ENCODE measurements at places on chromosomes 2 and 18. TPM values are rescaled to one million over a fixed set of nuclear protein-coding genes. Genes with fewer than 3 reads are reported as not detected.
A peak's percentile ranks its signal among the peaks of the same experiment; 100 is the strongest.

Gene NIFK
- 34.8 TPM for total RNA-seq

Gene SALL3
- total RNA-seq: not detected

Gene ARHGAP28
- total RNA-seq: 7.5 TPM

DNA sequence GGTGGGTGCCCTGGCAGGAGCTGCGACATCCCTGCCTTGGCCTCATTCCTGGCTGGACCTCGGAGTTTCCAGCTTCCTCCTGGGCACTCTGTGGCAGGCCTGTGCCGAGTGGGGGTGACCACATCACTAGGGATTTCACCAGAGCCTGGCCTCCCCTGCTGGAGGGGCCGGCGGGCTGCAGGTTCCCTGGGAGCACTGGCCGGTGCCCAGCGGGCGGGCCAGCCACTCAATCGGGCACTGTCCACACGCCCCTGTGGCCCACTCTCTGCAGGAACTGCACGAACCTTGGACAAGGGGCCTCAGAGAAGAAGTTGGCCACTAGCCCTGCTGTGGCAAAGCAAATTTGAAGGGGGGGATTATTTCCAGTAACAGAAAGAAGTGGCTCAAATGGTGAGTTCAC, 110.7 kb upstream of the APCDD1 start:
- no peak overlapping the region for H3K27ac ChIP-seq
- no peaks in the 10 kb centered on the region for H3K27me3 ChIP-seq
- H3K4me3 ChIP-seq: no peak overlapping the region
- H3K4me1 ChIP-seq: no peaks in the 10 kb centered on the region

GRCh38 chr18:44883671-44884070, 203.0 kb downstream of the SETBP1 start:
- H3K4me3 ChIP-seq: no peak overlapping the region
- no peaks in the 10 kb centered on the region for H3K27me3 ChIP-seq
- no peak for DNase-seq
- no peaks in the 10 kb centered on the region for H3K36me3 ChIP-seq
- H3K4me1 ChIP-seq: no peaks in the 10 kb centered on the region

- H3K36me3 ChIP-seq: no peaks in the 10 kb centered on the region
- no peak overlapping the region for H3K27ac ChIP-seq
- H3K4me3 ChIP-seq: no peak overlapping the region
- DNase-seq: no peak
These were observed 300.6 kb downstream of the EIPR1 start for GRCh38 chr2:3076848-3077642.

DNA sequence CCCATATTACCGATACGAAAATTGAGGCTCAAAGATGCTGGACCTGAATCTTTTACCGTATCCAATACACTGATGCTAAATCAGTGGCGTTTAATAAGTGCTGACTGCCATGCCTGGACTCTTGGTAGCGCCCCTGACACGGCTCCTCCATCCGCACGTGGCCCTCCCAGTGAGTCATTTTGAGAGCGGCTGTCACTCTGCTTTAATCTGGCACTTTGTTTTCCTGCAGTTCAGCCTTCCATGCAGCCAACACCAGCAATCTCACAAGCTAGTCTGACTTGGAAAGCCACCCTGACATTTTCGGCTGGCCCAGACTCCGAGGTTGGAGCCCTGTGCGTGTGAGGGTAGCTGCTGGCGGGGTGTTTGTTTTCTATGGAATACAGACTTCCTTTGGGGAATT, 155.1 kb upstream of the LMAN1 start:
- peaks cover 26% of the 10 kb centered on the region for H3K4me1 ChIP-seq
- peak overlapping the region; percentile 5 for H3K27ac ChIP-seq
- H3K4me3 ChIP-seq: no peak overlapping the region
- no peaks in the 10 kb centered on the region for H3K27me3 ChIP-seq
- H3K36me3 ChIP-seq: no peaks in the 10 kb centered on the region
- peak; percentile 58 for DNase-seq

DNA sequence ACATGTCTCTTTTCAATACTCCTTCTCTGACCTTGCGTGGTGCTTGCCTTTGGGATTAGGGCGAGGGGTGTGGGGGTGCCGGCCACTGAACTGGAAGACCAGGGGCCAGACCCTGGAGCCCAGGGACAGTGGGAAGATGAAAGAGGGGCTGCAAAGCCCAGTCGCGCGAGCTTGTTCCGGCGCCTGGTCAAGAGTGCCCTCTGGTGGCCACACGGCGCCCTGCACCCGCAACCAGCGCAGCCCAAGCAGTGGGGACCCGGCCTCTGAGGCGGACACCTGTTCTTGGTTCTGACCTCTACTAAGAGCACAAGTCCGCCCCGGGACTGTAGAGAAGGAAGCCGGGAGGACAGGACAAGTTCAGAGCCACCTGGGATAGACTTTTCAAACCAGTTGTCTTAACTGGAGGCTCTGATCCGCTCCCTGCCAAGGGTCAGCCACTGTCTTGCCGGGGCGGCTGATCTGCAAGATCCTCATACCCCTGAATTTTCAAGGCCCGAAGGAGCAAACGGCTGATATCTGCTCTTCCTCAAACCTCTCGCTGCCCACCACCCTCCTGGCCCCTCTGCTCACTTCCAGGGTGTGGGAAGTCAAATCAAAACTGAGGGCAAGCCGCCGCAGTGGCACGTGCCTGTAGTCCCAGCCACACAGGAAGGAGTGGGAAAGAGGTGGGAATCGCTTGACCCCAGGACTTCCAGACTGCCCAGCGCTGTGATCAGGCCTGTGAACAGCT, 14.9 kb upstream of the MSH6 start:
- no peaks in the 10 kb centered on the region for H3K4me1 ChIP-seq
- no peak overlapping the region for H3K4me3 ChIP-seq
- H3K27ac ChIP-seq: no peak overlapping the region

DNA sequence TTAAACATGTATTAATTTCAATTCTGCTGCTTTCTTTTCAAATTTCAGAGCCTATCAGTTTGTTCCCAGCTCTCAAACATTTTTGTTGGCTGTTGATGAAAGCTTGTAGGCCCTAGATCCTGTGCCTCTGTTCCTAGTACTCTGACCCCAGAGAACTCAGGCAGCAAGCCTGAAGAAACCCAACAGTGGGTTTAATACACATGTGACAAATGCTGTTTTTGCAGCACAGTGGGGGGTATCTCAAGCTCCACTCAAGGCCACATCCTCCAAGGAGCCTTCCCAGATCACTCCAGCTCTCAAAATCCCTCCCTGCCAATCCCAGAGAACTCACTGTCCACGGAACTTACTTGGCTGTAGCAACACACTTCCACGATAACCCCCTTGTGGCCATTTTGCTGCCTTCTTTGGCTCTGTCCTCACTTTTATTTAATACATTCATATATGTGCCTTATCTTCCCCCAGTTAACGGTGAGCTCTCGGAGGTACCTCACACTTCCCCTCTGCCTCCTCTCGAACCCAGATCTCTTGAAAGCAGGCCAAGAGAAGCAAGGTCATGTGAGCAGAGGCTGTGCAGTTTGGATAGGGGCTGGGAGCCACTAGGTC, 122.4 kb downstream of the TNS1 start:
- peaks cover 60% of the 10 kb centered on the region for H3K4me1 ChIP-seq
- H3K27ac ChIP-seq: peak overlapping the region; percentile 77
- peaks cover 45% of the 10 kb centered on the region for H3K36me3 ChIP-seq

GRCh38 chr18:60893355-60894097, 439.7 kb upstream of the CDH20 start:
- H3K27me3 ChIP-seq: no peaks in the 10 kb centered on the region
- H3K36me3 ChIP-seq: no peaks in the 10 kb centered on the region
- H3K4me3 ChIP-seq: no peak overlapping the region
- H3K27ac ChIP-seq: no peak overlapping the region
- no peak for DNase-seq

DNA sequence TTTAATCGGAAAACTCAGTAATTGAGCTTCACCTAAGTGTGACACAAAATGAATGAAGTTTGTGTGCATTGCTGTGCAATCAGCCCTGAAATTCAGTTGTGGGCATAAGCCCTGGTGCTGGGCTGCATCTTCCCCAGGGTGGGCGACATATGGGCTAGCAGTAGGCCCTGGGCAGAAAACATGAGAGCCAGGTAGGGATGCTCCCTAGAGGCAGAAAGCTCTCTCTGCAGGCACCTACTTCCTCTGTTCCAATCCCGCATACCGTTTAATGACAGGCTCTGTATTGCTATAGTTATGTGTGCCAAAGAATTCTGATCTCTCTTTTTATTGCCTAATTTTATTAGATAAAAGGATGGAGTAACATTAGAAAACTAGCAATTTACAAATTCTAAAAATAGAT, 456.7 kb downstream of the NRXN1 start:
- H3K27ac ChIP-seq: no peak overlapping the region
- no peaks in the 10 kb centered on the region for H3K27me3 ChIP-seq
- no peaks in the 10 kb centered on the region for H3K4me1 ChIP-seq
- no peak for DNase-seq
- no peaks in the 10 kb centered on the region for H3K36me3 ChIP-seq

DNA sequence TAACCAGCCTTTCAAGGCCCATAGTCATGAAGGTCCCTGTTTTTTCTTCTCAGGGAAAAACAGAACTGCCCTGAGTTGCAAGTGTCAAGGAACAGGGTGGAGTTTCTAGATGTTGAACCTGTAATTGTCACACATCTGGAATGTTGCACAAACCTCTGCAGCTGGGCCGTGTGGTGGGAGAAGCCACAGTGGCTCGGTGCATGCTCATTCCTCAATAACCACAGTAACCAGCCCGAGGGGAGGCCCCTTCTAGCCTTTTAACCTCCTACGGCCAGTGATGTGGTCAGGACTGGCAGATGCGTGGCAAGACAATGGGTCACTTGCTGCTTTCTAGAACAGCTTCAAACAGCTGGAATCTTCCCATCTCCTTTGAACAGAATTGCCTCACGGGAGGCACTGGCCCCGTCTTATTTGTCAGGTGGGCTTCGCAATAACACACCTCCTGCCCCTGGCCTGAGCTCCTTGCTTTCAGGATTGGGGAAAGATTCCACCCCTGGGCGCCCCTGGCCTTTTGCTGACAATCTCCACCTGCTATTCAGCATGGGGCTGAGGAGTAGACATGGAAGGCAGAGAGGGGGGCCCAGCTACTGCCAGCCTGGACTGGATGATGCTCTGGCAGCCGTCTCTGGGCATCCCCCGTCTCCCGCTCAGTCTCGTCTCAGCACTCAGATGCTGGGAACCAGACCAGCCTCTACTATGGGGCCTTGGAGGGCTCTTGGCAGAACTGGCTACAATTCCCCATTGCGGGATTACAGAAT, 102.9 kb downstream of the KLHL29 start:
- no peaks in the 10 kb centered on the region for H3K27me3 ChIP-seq
- H3K27ac ChIP-seq: no peak overlapping the region
- H3K4me1 ChIP-seq: no peaks in the 10 kb centered on the region

DNA sequence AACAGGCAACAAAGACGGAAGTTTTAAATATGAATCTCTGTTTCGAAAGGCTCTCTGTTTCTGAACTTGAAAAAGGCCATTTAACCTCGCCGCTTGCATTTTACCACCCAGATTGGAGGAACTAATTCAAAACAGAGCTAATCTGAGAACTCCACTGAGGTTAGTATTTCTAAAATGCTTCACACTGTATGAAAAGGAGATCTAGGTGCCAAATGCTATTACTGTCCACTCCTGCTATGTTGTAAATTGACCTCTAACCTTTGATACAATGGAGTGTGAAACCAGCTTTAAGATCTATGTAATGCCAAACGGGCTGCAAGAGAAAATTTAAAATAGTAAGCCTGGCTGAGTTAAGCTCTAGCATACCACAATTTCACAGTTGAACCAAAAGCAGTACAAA, 364.5 kb downstream of the IRS1 start:
- no peak overlapping the region for H3K27ac ChIP-seq
- H3K36me3 ChIP-seq: no peaks in the 10 kb centered on the region

DNA sequence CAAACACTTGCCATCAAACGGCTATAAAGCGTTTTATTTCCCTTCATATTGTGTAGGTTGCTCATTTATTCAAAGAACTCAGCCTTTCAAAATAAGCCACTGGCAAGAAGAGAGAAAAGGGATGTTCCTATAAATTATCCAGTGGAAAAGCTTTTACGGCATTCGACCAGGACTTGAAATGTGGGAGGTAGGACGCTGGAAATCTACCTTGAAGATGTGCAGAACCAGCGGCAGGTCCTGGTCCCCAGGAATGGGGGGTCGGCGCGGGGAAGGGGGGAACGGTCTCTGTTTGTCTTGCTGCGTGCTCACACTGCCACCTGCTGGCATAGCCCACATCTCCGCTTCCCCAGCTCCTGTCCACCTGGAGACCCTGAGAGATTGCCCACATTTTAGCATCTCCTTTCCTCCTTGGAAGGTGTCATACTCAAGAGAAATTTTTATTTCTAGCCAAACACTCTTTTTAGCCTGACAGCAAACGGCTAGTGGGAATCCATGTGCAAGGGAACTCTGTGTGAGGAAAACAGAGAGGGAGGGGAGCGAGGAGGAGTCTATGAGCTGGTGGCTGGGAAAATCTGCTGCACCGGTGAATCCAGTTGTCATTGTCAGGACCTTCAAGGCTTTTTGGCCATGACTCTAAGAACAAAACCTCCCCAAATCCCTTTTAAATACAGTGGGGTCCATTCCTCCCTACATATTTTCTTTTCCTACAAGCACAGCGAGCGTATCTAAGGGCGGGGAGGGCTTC, 349.0 kb upstream of the PKDCC start:
- DNase-seq: peak; percentile 29
- H3K36me3 ChIP-seq: no peaks in the 10 kb centered on the region
- no peaks in the 10 kb centered on the region for H3K4me1 ChIP-seq
- H3K27ac ChIP-seq: no peak overlapping the region

DNA sequence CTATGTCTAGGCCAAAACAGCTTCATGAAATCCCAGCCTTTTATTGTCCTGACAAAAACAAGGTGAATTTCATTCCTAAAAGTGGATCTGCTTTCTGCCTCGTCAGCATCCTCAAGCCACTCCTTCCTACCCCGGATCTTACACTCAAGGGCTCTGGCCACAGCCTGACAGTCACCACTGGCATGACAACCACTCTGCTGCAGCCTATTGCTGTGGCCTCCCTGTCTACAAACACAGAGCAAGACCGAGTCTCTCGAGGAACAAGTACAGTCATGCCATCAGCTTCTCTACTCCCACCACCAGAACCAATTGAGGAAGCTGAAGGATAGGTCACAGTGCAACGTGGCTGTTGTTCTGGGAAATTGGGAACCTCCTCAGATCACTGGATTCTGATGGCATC, 106.1 kb downstream of the ICA1L start:
- H3K36me3 ChIP-seq: no peaks in the 10 kb centered on the region
- no peak overlapping the region for H3K4me3 ChIP-seq
- H3K27me3 ChIP-seq: no peaks in the 10 kb centered on the region
- peak overlapping the region; percentile 41 for H3K27ac ChIP-seq
- peak; percentile 88 for DNase-seq
- H3K4me1 ChIP-seq: no peaks in the 10 kb centered on the region

GRCh38 chr2:54830546-54830945, 107.1 kb downstream of the EML6 start:
- no peaks in the 10 kb centered on the region for H3K4me1 ChIP-seq
- H3K27me3 ChIP-seq: no peaks in the 10 kb centered on the region
- no peak for DNase-seq
- no peak overlapping the region for H3K27ac ChIP-seq
